ENCODE measurements at places on chromosomes 13 and 19.

DNA sequence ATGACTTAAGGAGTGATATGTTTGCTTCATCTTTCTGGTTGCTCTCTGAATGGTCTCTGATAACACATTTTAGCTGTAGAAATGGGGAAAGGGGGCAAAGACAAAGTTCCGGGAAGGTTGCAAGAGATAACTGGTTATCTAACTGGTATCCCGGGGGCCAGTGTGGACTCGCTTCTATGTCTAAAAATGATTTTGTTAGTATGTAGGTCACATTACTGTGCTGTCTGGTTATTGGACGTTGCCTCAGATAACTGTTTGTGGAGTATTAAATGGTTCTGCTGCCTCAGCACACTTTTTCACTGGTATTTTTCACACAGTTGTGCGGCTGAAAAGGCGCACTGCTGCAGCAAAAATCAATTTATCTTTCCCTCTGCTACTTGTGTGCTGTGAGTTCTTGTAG, 63.0 kb upstream of the ZNF536 start:
- no peak for DNase-seq

DNA sequence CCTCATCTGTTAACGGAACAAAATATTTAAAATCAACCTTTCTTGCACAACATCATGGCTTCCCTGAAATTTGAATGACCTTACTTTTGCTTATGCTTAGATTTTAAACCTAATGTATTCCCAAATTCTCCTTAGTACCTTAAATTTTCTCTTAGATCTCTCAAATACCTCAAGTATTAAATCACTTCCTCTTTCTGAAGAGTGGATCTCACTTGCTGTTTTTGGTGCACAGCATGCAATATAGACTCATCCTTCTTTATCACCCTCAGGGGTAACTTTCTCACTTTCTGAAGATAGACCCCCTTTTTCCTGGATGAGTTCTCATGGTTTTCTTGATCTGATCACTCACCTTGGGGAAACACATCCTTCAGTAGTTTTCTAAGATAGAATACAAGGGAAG, 871.7 kb downstream of the DACH1 start:
- no peak for DNase-seq

DNA sequence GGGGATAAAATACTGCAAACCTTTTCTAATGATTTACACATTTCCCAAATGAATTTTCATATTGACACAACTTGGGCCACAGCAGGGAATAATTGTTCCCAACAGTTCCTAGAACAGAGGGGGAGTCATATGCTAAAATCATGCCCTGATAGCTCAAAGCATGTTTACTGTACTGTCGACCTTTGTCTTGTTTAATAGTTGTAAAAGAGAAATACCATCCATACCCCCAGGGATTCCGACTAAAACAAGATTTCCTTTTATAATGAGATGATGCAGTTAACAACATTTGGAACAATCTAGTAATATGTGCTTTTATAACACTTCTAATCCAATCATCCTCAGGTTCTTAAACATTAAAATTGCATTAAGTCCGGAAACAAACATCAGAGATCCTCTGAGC, 759.7 kb downstream of the OLFM4 start:
- DNase-seq, result no peak

GRCh38 chr13:20102525-20103180, 58.2 kb downstream of the GJA3 start:
- no peak for DNase-seq

GRCh38 chr19:584240-585001, 5.3 kb upstream of the HCN2 start:
- peak; percentile 73 for DNase-seq
